ENCODE measurements at places on chromosomes 5 and 9.

GRCh38 chr5:30572279-30572678 is 621.2 kb upstream of the CDH6 start:
- no peak for DNase-seq

GRCh38 chr5:79349047-79349446 is 113.1 kb downstream of the JMY start:
- DNase-seq: no peak

DNA sequence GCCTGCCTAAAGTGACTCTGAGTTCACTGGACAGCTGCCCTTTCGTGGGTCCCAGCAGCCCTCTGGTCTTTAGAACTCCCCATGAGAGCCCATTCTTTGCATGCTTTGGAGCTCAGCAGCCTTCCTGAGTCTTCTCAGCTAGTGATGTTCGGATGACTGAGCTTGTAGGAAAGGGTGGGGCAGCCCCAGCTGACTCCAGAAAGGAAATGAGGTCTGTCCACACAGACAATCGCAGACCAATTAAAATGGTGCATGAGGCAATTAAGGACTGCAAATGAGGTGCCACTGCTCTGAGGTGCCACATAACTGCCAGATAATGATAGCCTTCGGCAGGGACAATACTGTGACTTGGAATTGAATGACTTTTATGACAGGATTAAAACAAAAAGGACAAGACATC is 25.4 kb upstream of the TOMM5 start:
- no peak for DNase-seq

- no peak for DNase-seq
Measured at GRCh38 chr5:61578858-61579503, 246.9 kb downstream of the ZSWIM6 start.

- DNase-seq: no peak
Measured at GRCh38 chr5:169801324-169801777, 164.3 kb downstream of the DOCK2 start.

DNA sequence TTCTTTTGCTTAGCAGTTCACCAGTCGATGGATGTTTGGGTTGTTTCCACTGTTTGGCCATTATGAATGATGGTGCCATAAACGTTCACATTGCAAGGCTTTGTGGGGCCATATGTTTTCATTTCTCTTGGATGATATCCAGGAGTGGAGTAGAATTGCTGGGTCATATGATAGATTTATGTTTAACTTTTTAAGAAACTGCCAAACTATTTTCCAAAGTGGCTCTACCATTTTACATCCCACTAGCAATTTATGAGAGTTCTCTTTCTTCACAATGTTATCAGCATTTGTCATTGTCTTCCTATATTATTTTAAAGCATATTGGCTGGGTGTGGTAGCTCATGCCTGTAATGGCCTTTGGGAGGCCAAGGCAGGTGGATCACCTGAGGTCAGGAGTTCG is 5.2 kb downstream of the GPR107 start:
- no peak for DNase-seq

DNA sequence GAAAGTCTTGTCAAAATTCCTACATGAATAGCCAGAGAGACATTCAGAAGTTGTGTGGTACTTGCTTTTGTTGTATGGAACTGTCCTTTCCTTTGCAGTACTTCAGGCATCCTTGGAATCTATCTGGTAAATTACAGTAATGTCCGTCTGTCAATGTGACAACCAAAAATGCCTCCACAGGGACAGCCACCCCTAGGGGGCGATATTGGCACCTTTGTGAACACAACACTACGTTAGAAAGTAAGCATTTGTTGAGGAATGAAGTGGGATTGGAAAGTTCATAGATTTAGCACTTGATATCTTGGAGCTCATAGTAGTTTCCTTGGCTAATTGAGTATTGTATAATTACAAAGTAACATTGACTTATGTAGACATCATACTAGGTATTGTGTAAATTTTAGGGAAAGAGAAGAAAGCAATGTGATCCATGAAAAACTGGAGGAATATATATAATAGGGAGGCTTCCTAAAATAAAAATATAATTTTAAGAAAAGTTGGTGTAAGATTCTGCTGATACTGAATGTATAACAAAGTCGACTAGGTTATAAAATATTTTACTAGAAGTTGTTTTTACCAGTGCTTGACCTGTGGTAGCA is 32.7 kb downstream of the TMEFF1 start:
- DNase-seq: peak; percentile 6

GRCh38 chr5:139660105-139660922 is 12.2 kb downstream of the CXXC5 start:
- no peak for DNase-seq

DNA sequence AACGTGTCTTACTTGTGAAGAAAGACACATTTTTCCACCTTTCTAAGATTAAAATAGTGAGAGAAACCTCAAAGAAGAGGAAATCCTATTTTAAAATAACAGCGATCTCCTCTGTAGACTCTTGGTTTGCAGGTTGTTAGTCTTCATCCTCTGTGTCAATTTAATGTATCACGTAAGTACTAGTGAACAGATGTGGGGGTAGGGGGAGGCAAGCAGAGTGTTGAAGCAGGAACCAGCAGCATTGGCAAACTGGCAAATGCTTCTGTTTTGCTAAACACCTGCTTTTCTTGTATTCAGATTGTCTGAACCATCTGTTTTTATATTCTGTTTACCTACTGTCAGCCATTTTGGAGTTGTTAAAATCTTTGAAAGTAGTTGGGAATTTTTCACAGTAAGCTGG is 159.3 kb upstream of the TLX3 start:
- DNase-seq: no peak

- DNase-seq: no peak
Measured at GRCh38 chr5:133526368-133526767, 86.0 kb downstream of the FSTL4 start.

- no peak for DNase-seq
Measured at GRCh38 chr5:601771-602465, 10.2 kb upstream of the CEP72 start.

- no peak for DNase-seq
Measured at GRCh38 chr9:131233995-131234394, 42.3 kb downstream of the FAM78A start.

GRCh38 chr5:78574731-78575161 is 73.8 kb downstream of the LHFPL2 start:
- DNase-seq: no peak

GRCh38 chr5:171676286-171676944 is 109.2 kb upstream of the SMIM23 start:
- DNase-seq: no peak

DNA sequence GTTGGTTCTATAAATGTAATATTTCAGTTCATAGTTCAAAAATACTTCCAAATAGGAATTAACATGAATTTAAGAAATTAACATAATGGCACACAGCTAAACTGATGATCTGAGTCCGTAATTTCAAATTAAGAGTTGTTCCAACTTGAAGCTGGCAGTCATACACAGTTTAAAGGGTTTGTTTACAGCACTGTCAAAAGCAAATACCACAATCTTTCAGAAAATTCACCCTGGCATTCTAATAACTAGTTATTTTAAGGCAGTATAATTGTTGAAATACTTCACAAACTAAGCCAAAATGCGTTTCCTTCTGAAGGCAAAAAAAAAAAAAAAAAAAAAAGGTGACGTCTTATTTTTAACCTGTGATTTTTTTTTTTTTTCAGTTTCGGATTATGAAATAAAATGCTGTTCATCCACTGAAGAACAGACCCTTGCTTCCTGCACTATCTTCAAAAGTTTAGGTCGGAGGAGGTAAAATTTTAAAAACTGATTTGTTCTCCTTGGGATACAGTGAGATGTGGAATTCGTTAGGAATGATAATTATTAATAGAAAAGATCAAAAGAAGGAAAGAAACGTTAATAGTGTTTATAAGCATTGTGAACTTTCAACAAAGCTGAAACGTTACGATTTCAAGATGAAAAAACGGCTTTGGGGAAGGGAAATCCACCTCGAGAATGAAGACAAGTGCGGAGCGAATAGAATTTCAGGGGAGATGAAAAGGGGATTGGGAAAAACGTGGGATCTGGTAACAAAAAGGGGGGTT is 850 bp downstream of the IL6ST start:
- no peak for DNase-seq

DNA sequence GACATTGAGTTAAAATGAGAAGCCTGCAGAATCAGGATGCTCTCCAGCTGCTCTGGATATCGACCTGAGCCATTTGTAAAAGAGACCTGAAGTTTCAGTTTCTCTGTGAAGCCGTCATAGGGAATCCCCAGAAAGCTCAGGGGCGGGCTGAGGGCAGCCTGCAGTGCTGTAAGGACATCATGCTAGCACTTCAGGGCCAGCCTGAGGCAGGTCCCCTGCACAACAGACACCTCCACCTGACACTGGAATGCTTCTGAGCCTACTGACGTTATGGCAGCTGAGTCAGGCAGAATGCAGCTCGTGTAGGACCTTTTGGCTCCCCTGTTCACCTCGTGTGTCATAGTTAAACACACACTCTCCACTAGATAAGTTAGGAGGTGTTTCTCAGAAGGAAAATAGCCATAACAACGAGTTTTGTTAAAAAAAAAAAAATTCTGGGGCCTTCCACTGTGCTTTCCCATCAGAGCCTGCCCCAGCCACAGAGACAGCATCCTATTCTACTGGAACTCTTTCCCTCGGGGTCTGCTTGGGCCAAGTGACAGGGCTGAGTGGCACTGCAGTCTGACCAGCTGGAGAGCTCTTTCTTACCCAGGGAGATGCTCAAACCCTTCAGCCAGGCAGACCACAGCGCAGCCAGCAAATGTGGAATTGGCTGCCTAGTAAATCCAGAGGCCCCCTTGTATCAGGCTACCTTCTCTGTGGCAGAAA is 354.9 kb downstream of the DIRAS2 start:
- no peak for DNase-seq

GRCh38 chr5:38916802-38917201 is 71.0 kb downstream of the OSMR start:
- no peak for DNase-seq

DNA sequence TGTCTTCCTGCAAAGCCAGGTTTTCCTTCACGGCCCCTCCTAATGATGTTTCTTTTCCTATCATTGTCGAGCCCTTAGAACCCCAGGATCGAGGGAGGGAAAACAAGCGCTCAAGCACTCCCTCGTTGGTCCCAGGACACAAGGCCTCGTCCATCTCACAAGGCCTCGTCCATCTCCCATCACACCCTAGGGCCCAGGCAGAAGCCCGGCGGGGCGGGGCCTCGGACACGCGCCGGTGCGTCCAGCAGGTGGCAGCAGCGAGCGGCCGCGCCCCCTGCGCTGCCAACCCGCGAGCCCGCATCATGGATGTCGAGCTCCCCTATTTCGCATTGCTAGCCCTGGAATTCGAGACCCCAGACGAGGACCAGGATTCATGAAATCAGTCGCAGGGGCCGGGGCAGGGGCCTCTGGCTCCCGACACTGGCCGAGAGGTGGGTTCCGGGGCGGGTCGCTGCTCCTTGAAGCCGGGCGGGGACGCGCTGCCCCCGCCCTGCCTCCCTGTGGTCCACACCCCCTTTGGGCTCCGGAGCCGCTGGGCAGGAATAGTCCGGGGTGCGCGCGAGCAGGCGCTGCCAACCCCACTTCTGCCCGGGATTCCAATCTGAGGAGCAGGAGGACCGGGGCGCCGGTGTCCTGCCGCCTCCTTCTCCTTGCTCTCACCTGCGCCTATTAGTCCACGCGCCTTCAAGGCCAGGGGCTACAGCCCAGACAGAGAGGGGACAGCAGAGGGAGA is at the start of gene ABLIM3:
TSS of gene ABLIM3 (plus strand) at position 270 of the 733 bp plus-strand sequence. CDS start 603 bp downstream, outside the sequence.
- no peak for DNase-seq

DNA sequence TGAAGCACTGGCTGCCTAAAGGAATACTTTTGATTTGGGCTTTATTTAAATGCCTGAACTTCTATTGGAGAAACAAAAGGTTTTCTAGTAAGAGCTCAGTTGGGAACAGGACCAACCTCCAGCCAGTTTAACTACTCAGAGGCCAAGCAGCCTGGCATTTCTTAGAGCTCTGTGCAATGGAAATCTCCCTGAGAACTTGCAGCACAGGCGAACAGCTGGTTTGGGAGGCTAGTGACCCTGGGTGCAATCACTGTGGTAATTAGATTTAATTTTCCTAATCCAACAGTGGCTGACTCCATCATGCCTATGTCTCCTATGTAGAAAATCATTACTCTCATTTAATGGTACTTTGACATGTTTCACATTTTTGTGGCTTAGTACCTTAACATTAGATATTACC is 1.0 kb upstream of the CDH6 start:
- DNase-seq: no peak

DNA sequence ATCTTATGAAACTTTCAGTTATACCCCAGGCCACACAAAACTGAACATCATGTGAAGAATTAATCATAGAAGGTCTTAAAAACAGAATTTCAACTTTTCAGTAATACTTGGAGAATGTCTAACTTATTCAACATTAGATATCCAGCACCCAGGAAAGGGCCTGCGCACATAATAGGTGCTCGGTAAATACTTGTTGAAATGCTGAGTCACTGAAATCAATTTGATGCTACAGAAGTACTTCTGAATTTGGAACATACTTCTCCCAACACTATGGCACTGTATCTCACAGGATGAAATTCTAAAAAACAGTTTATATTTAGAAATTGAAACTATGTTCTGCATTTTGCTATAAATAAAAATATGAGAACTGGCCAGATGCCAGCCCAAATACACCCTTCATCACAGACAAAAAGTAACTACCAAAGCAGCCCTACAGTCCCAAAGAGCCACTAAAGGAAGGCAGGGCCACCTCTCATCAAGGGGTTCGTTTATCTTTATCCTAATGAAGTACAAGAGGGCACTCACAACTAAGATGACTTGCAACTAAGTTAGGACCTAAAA is 26.5 kb downstream of the MRPS27 start:
- DNase-seq: no peak

- no peak for DNase-seq
Measured at GRCh38 chr5:10125116-10125515, 124.6 kb downstream of the ATPSCKMT start.

GRCh38 chr5:153959134-153959957 is 79.4 kb downstream of the FAM114A2 start:
- no peak for DNase-seq

GRCh38 chr9:98129451-98129881 is 10.4 kb upstream of the TRIM14 start:
- DNase-seq: no peak

DNA sequence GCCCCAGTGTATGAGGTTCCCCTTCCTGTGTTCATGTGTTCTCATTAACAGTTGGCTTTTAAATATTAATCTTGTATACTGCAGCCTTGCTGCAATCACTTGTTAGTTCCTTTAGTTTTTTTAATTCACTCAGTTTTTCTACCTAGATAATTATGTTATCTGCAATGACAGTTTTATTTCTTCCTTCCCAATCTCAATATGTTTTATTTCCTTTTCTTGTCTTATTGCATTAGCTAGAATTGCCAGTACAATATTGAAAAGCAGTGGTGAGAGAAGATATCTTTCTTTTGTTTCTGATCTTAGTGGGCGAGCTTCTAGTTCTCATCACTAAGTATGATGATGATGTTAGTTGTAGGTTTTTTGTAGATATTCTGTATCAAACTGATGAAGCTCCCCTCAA is 232.2 kb downstream of the PBX3 start:
- no peak for DNase-seq

- DNase-seq: no peak
Measured at GRCh38 chr9:133155156-133155555, 8.6 kb downstream of the GBGT1 start.
